Pulmonary artery endothelial cell (primary cell): ENCODE measurements at places on chromosomes 16 and 17.

GRCh38 chr17:32527146-32527545, 40.4 kb downstream of the CDK5R1 start:
- DNase-seq: no peak

DNA sequence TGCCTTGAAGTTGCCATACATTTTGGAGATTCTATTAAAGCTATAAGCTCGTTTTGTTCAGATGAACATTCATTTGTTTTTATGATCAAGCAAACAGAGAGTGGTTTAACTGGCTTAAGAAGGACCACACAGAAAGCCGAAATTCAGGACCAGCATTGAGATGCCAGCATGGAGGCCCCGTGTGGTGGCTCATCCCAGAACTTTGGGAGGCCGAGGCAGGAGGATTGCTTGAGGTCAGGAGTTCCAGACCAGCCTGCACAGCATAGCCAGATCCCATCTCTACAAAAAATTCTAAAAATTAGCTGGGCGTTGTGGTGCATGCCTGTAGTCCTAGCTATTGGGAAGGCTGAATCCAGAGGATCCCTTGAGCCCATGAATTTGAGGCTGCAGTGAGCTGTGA, 45.9 kb upstream of the KIFC3 start:
- DNase-seq: no peak

- DNase-seq: no peak
Measured at GRCh38 chr17:27569257-27569722, 61.7 kb upstream of the LGALS9 start.

GRCh38 chr17:59859444-59860025, 33.2 kb downstream of the TUBD1 start:
- DNase-seq: no peak

DNA sequence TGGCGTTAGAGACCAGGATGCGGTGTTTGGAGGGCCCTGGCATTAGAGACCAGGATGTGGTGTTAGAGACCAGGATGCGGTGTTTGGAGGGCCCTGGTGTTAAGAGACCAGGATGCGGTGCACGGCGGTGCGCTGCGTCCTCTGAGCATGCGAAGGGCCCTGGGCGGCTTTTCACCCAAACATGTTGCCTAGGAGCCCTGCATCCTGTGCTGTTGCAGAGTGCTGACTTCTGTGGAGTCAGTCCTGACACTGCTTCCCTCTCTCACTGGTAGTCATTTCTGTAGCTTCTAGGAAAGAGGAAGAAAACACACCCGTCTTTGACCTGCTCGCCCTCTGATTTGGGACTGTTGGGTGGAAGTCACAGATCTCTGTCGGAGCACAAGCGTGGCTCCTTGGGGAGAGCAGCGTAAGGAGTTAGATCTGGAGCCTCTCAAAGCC, 141.2 kb downstream of the LAT start:
- DNase-seq: no peak

- no peak for DNase-seq
Measured at GRCh38 chr17:67125924-67126323, 81.6 kb downstream of the CACNG1 start.

DNA sequence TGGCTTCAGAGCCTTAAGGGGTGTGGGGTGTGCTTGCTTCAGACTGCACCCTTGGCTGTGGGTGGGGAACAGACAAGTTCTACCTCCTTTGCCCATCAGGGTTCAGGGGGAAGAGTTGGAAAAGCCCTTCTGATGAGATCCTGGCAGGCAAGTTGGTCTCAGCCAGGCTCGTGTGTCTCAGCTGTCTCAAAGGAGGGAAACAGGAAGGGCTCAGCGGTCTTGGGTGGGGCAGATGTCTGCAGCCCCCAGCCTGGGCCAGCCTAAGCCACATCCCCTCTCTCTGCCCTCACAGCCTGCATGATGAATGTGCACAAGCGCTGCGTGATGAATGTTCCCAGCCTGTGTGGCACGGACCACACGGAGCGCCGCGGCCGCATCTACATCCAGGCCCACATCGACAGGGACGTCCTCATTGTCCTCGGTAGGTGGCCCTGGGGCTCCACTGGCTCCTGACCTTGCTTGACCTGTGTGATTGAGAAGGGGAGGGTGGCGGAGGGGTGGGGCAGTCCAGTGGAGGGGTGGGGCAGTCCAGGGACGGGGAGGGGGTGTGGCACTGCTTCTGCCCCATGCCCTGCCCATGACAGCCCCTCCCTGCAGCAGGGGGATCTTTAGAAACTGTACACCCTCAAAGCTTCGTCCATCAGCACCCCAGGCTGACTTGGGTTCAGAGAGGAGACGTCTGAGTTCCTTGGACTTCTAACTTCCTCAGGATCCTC, 199.5 kb downstream of the PRKCB start:
- no peak for DNase-seq

DNA sequence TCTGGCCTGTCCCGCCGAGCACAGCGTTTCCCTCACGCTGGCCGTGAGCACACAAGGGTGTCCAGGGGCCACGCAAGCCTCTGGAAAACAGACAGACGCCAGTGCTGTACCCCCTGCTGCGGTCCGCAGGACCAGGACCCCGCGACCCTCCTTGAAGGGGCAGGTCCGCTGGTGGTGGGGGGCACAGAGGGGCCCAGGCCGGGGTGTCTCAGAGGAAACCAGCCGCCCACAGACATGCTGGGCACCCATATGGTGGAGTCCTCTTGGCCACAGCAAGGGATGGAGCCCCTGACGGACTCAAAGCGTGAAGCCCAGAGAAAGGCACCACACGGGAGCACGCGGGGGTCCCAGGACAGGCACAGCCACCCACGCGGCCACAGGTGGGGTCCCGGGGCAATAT, 34.4 kb downstream of the METRNL start:
- DNase-seq: no peak

GRCh38 chr17:2849327-2849670, 53.1 kb downstream of the RAP1GAP2 start:
- no peak for DNase-seq

DNA sequence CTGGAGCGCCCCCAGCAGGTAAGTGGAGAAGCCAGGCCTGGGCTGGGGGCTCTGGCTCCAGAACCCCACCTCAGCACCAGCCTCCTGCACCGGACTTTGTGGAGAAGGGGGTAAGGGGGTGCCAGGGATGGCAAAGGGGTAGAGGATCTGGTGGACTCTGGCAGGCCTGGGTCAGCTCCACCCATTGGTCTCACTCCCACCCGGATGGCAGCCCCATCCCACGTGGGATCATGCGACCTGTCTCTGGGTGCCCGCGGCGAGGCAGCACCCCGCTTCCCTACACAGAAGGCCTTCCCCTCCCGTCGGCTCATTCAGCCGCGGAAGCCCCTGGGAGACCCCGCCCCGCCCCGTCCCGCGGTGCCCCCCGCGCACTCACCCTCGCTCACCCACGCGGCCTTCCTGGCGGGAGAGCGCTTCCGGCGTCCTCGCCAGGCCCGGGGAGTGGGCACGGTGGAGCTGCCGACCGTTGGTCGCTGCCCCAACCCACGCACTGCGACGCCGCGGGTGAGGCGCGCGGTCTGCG, 498 bp upstream of the PLEKHG4 start:
- no peak for DNase-seq

DNA sequence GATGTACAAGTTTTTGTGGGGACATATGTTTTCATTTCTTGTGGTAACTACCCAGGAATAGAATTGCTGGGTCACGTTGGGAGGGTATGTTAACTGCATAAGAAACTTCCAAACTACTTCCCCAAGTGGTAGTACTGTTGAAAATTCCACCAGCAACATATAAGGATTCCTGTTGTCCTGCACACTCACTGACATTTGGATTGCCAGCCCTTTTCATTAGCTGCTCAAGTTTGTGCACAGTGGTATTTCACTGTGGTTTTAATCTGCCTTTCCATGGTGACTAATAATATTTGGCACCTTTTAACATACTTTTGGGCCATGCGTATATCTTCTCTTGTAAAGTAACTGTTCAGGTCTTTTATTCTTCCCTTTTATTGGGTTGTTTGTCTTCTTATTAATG, 103.3 kb downstream of the GNAO1 start:
- DNase-seq: no peak

GRCh38 chr16:82344157-82344556, 174.1 kb upstream of the MPHOSPH6 start:
- no peak for DNase-seq

DNA sequence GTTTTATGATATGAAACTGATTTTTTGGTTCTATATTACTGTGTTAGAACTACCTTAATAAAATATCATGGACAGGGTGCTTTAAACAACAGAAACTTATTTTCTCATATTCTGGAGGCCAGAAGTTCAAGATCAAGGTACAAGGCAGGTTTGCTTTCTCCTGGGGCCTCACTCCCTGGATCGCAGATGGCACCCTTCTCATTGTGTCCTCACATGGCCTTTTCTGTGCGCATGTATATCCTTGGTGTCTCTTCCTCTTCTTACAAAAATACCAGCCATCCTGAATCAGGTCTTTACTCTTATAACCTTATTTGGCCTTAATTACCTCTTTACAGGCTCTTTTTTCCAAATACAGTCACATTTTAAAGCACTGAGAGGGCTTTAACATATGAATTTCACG, 906.1 kb downstream of the CDH11 start:
- no peak for DNase-seq

- DNase-seq: no peak
Measured at GRCh38 chr17:80279895-80280294, 19.2 kb downstream of the RNF213 start.

GRCh38 chr16:62665269-62665668, 629.0 kb upstream of the CDH8 start:
- DNase-seq: no peak

- no peak for DNase-seq
Measured at GRCh38 chr17:81436294-81436849, 41.1 kb downstream of the BAHCC1 start.

DNA sequence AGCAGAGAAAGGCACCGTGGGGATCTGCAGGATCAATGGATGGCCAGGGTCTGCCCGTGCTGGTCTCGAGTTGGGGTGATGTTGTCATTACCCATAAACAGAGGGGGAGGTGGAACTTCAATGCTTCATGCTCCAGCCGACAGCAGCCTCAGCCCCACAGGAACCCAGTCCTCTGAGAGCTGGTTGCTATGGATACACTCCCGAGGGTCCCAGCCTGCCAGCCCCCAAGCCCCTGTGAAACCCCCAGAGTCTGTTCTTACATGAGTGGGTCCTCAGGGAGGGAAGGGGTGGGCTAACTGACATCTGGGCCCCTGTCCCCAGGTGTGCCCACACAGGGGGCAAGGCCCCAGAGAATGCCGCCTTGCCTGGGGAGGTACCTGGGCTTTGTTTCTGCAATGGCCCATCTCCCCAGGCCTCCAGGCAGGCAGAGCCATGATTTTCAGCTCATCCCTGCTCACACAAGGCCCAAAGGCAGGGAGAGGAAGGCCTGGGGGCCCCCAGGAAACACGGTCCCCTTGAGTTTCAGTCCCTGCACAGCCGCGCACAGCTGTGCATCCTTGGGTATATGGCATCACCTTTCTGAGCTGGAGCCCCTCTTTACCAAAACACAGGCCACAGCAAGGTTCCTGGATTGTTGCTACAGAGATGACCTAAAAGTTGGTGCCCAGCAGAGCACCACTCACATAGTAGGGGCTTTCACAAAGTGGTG, 223.7 kb downstream of the ZNF423 start:
- no peak for DNase-seq

GRCh38 chr17:8126491-8127066, 2.7 kb upstream of the HES7 start:
- no peak for DNase-seq

GRCh38 chr16:52568983-52569690, 22.2 kb upstream of the TOX3 start:
- no peak for DNase-seq

GRCh38 chr16:3058139-3059030, 7.1 kb upstream of the IL32 start:
- no peak for DNase-seq

GRCh38 chr17:17706140-17707060, 25.1 kb downstream of the RAI1 start:
- DNase-seq: no peak

- DNase-seq: no peak
Measured at GRCh38 chr17:43553573-43553972, 7.4 kb upstream of the ETV4 start.

- DNase-seq: no peak
Measured at GRCh38 chr17:3973495-3974137, 9.4 kb upstream of the ATP2A3 start.

DNA sequence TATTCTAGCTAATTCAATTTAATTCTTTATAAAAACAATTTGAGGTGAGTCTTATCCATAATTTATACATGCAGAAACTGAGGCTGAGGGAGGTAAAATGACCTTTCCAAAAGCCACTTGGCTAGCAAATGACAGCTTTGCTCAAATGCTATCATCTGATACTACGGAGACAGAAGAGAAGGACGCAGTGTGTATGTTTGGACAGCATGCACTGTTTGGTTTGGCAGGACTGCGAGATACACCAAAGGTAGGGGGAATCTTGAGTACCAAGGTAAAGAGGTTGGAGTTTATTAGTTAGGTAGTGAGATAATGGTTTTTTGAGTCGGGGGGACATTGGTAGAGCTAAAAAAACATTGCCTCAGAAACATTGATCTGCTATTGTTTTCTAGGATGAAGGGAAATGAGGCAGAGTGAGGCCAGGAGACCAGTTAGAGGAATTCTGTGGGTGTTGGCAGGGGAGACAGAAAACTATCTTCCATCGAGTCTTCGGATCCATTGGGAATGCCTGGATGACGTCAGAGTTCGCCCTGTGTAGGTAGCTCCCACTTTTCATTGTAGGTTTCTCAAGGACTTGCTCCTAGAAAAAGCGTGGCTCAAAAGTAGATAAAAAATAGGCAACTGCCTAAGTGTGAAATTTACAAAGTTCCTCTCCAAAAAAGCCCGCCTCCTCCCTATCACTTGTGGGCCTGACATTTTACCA, 2.5 kb upstream of the HS3ST4 start:
- no peak for DNase-seq

GRCh38 chr16:48086422-48086821, 69.4 kb downstream of the ABCC12 start:
- DNase-seq: no peak

DNA sequence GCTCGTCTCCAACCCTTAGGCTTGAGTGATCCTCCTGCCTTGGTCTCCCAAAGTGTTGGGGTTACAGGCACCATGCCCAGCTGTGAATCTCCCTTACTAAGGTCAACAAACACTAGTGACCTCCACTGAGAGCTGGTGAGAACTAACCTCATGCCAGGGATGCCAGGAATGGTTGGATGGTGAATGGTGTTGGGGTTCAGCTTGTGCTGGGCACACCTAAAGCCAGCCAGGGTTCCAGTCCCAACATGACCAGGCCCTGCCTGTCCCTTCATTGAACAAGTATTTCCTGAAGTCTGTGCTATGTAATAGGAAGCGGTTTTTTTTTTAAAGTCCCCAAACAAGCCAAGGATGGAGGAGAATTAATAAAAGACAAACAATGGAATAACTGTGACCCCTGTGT, 56.0 kb upstream of the TOB1 start:
- no peak for DNase-seq

GRCh38 chr16:51242296-51242994, 91.4 kb upstream of the SALL1 start:
- DNase-seq: no peak

- DNase-seq: no peak
Measured at GRCh38 chr17:64393000-64393402, 2.3 kb upstream of the PECAM1 start.

GRCh38 chr17:14038206-14038605, 31.1 kb upstream of the COX10 start:
- no peak for DNase-seq
